ENCODE measurements at places on chromosomes 3 and 15.

GRCh38 chr3:66486202-66486601 lies 14.6 kb downstream of the LRIG1 start:
- no peak for DNase-seq

GRCh38 chr3:116039651-116039985 lies 405.7 kb downstream of the LSAMP start:
- no peak for DNase-seq

- no peak for DNase-seq
These were observed 64.9 kb downstream of the DIPK2A start for GRCh38 chr3:144036498-144036897.

DNA sequence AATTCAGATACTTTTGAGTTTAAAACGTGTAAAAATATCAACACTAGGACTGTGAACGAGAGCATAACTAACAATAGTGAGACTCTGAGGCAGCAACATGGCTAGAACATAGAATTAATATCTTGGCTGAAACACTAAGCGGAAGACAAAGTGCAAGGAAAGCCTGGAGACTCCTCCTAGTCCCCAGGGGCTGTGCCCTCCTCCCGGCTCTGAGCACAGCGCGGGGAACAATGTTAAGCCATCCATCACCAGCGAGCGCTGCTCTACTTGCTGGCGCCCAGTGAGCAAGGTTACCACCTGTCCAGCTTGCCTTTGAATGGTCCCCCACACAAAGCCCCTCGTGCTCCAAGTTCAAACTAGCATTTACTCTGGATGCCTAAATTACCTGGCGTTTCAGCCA lies 436.9 kb downstream of the FOXP1 start:
- DNase-seq: no peak

GRCh38 chr3:16461463-16462245 lies 51.8 kb downstream of the RFTN1 start:
- DNase-seq: no peak

GRCh38 chr3:62824965-62825592 lies 50.1 kb downstream of the CADPS start:
- no peak for DNase-seq
